ENCODE measurements at places on chromosomes 4 and X.

GRCh38 chrX:132786217-132786616 is 172.2 kb downstream of the HS6ST2 start:
- no peak for DNase-seq

- no peak for DNase-seq
Measured at GRCh38 chr4:105198541-105198940, 51.9 kb downstream of the TET2 start.

DNA sequence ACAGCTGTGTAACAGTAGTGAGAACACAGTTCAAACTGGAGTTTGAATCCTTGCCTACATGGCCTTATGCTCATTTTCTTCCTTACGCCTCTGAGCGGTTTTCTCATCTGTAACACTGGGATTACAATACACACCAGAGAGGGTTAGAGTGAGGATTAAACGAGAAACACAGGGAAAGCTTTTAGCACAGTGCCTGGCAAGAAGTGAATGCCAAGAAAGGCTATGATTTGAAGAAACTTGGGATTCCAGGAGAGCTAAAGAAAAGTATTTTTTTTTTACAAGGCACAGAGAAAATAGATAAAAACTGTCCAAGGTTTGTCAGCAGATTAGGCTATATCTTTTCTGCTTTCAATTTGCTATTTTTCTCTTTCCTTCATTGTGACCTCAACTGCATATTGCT is 246.4 kb downstream of the FBXW7 start:
- DNase-seq, result no peak

DNA sequence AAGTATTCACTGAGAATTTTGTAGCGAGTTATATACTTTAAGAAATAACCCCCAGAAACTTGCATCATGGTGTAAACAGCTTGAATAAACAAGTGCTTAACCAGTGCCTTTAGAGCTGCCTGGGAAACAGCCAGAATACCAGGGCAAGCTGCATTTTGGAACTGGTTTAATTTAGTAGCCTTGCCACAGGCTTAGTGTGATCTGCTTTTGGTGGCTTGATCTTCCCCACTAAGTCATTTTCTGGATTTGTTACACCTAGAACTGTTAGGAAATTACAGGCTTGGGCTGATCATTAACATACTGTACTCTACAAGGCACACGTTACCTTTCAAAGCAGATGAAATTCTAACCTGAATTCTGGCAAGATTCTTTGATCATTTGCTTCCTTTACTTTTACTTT is 35.4 kb downstream of the NPNT start:
- DNase-seq, result no peak

- no peak for DNase-seq
Measured at GRCh38 chr4:84022564-84022963, 476.5 kb downstream of the NKX6-1 start.

DNA sequence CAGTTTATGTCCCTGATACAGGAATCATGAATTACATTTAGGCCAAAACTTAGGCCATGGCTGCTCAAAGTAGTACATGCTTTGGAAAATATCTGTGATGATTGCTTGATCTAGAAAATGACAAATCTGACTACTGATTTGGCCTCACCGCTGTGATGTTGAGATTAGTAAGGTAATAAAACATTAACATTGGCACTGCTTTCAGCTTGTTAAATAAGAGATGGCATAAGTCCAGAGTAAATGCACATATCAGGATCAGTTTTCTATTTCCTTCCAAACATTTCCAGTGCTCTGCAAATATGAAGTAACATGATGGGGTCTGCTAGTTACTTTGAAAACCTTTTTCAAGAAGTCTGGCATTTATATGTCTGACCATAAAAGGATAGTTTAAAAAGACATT is 687.3 kb upstream of the ACTRT1 start:
- no peak for DNase-seq

GRCh38 chr4:143438710-143439109 is 74.8 kb upstream of the SMARCA5 start:
- no peak for DNase-seq

DNA sequence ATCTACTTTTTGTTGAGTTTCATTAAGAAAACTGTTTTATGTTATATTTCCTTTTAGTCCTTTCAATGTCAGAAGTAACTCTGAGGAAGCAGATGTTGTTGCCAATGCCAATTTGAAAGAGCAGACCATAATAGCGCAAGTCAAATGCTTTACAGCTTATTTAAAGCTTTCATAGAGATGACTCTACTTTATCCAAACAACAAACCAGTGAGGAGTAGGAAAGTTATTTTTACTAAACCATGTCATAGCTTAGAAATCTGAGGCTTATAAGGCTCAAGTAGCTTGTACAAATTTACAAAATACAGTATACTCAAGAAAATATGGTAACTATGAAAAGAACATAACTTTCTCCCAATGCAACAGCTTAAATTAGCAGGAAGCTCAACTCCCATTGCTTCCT is 40.1 kb upstream of the SPOCK3 start:
- no peak for DNase-seq

DNA sequence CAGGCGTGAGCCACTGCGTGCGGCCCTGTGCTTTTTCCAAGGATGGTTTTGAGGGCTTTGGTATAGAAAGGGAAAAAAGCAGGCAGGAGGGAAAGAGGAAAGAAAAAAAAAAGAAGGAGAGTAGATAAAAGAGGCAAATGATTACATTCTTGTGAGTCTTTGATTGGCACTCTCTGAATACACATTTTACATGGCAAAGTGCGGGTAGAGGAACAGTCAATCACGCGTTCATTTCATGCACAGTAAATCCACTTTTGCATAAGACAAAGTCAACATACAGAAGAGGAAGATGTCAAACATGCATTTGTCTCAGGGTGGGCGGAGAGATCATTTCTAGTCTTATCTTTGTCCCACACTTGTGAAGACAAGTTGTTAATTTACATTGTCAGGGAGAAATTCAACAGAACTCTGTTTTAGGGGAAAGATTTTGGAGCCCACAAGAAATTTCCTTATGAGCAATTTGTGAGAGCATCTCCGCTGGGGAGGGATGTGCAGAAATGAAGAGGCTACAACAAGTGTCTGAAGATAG is 183.2 kb downstream of the DHRSX start:
- DNase-seq, result no peak

DNA sequence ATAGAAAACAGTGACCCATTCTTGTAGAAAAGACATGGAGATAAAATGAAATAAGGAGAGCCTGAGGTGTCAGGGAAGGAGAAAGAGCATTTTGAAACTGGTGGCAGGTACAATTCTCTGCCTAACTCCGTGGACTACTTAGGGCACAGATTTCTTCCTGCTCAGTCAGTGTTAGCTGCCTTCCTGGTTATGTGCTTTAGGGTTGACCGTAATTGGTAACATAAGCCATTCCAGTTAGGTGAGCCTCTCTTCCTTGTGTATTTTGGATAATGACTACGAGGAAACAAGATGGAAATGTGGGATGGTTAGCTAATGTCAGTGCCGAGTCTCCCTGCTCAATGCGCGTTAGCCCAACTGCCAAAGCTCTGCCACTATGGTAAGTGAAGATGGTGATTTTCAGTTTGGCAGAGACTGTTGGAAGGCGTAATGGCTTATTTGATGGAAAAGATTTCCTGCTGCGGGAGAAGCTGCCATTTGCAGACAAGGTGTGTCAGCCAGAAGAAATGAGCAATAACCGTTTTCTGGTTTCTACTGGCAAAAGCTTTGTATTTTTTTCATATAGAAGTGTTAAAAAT is 174.1 kb downstream of the CBR4 start:
- DNase-seq, result no peak

GRCh38 chrX:112058255-112058654 is 24.3 kb downstream of the TRPC5 start:
- DNase-seq, result no peak

DNA sequence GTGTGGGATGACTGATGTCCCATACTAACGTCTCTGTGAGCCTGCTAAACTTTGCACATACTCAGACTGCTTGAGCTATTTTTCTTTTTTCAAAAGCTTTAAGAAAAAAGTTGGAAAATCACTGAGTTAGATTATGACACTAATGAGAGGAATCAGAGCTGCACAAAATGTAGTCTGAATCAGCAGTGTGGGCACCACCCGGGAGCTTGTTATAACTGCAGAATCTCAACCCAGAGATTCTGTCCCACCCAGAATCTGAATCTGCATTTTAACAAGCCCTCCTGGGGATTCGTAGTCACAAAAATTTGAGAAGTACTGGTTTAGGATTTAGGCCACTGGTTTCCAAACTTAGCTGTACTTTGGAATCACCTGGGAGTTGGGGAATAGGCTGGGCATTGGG is 102.1 kb upstream of the MID1IP1 start:
- no peak for DNase-seq

DNA sequence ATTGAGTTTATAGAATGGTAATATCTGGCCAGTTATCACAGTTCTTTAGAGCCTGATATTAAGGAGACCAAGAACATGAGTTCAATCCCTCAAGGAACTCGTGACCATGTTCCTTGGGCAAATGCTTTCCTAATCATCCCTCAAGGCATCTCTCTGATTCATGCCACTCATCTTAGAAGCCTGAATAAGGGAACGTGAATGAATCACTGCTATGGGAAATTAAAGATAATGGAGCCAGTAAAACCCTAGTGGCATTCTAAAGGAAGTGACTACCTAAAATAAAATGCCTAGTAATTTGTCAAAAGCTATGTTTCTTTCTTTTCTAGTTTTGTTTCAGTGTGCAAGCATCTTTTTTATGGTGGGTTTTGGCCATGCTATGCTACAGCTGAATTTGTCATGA is 1161.3 kb downstream of the C4orf33 start:
- no peak for DNase-seq

DNA sequence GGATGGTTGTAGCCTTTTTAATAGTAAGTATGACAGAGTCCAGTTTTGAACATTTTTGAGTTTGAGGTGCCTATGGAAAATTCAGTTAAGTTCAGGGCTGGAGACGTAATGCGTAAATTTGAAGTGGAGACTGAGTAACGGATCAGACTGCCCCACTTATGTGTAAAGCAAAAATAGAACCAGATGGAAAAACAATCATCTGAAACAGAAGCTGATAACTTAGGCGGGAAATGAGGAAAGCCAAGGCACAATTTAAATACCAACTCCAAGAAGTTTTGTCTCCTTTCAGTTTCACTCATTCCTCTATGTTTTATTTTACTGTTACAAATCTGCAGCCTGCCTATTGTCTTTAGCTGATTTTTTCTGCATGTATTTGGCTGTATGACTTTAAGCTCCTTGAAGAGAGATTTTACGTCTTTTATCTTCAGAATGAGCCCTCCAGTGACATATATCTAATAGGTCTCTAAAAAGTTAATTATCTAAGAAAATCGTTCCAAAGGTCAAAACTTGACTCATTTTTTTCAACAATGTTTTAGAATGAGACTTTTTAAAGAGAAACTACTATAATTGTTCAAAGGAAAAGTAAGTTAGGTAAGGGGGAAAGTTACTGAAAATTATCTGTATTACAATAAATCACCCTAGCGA is 1.1 kb downstream of the SGCB start:
- no peak for DNase-seq

GRCh38 chr4:88812420-88812819 is 114.8 kb upstream of the NAP1L5 start:
- DNase-seq, result no peak

DNA sequence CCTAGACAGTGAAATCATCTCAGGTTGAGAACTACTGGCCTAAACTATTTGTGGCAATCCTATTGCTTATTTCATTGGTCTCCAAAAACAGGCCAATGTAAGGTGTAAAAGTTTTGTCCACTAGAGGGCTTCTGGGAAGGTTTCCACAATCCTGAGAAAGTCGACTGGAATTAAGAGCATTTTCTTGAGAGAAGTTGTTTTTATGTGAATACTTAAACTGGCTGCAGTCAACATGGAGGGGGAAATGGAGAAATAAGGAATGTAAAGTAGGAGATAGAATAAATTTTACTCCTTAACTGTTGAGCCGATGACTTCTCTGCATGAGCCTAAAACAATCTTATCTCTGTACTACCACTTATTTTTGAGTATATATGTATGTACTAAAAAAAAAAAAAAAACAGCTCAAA is 11.0 kb upstream of the EIF4E start:
- peak; percentile 42 for DNase-seq

DNA sequence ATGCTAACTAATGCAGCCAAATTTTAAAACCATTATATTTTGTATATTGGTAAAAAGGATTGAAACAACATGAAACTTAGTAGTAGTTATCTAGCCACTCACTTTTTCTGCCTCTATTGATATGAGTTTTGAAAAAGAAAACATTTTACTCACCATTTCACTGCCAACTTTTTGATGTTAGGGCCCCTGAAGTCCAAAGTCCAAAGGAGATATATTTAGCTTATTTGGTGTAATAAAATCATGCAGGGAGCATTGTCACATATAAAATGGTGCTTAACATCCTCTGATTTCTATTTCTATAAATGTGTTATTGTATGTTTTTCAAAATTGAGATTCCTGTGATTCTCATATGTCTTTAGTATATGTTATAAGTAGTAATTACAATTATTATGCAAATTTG is 24.5 kb upstream of the CXCL3 start:
- no peak for DNase-seq

DNA sequence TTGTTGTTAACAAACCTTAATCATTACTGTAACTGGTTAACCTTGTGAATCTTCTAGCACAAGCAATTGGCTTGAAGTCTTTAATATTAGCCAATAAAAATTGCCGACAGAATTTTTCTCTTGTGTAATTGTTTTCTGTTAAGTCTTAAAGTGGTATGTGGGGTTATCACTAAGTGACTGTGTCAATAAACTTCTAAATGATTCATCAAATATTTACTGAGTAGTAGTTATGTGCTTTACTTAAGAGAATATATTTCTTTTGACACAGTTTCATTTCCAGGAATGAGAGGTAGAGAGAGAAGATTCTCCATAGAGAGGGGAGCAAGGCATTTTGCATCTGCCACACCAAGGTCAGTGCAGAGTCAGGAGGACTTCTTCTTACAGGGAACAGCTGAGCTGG is 2361.6 kb upstream of the AGA start:
- DNase-seq, result no peak

- DNase-seq, result no peak
Measured at GRCh38 chrX:57902633-57903032, 7.6 kb downstream of the ZXDA start.

GRCh38 chr4:140130677-140131076 is 23.3 kb downstream of the MAML3 start:
- no peak for DNase-seq

DNA sequence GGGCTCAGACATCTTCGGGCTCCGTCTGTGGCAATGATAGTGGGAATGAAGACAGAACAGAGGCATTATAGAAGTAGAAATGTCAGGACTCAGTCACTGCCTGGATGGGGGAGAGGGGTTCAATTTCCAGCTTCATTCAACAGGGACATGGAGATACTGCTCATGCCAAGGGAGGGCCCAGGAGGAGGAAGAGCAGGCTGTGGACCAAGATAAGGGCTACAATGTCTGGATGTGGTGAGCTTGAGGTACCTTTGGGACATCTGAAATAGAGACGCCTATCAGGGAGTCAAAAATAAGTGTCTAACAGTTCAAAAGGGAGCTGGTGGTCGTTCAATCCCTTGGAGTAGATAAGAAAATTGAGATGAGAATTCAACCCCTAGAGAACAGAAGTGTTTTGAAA is 34.5 kb downstream of the ELF4 start:
- DNase-seq, result no peak

- no peak for DNase-seq
Measured at GRCh38 chr4:144597171-144597570, 48.8 kb upstream of the HHIP start.

GRCh38 chr4:158816955-158817354 is 48.1 kb downstream of the FNIP2 start:
- no peak for DNase-seq

GRCh38 chr4:154720123-154720522 is 23.7 kb upstream of the LRAT start:
- DNase-seq, result no peak
